Dorsolateral prefrontal cortex (tissue), 122 donors: ENCODE measurements at places on chromosomes 7 and 10.

- DNase-seq, result no peak
Observed at GRCh38 chr7:81669476-81670105, 100.3 kb downstream of the HGF start.

- peak; percentile 82 for DNase-seq
Observed at GRCh38 chr10:126663328-126663727, 7.2 kb downstream of the C10orf90 start.

GRCh38 chr7:118195837-118196474, 12.0 kb downstream of the LSM8 start:
- no peak for DNase-seq

DNA sequence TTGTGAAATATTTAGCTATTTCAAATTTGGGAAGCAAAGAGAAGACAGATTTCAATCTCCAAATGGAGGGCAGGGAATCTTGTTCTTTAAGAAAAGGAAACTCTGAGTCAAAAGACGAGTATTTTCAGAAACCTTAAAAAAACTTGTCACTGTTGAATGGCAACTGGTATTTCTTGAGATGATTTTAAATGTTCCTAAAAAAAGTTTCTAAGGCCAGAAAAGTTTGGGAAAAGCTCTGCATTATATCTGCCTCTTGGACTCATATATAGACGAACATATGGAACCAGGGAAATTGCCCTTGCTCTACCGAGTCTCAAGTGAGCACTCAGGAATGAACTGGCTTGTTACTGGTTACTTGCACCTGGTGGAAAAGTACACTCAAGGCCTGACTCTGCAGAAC, 69.5 kb downstream of the ADAM22 start:
- no peak for DNase-seq

DNA sequence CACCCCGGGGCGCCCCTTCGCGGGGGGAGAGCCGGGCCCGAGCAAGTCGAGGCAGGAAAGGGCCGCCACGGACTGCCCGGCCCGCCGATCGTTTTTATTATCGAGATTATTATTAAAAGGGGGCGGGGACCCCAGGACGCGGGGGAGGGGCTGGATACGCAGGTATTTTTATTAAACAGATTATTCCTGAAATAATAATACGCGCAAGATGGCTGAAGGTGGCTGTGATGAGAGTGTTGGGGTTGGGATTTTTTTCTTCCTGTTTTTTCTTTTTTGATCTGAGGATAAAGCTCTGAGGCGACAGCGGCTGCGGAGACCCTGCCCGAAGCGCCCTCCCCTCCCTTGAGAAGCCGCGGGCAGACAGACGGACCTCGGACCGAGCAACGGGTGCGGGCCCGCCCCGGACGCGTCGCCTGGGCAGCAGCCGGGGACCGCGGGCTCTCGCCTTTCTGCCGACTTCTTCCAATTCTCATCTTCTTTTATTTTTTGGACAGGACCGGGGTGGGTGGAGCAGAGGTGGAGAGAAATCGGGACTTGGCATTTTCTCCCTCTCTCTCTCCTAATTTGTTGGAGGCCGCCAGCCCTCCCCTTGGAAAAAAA, 1.4 kb upstream of the TRIM8 start:
- DNase-seq, result no peak

DNA sequence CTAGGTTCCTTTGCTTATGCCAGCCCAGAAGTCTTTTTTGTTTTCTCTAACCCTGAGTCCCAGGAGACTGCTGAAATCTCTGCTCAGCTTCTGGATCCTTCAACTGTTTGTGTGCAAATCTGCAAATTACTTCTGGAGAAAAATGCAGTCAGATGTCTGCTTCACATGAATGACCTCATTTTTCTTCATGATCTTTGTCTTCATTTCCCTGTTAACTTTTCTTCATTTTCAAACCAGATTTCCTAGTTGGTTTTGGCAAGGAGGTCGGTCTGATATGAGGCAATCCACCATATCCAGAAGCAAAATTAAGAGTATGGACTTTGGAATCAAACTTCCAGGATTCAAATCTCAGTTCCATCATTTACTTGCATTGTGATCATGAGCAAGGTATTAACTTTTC, 66.8 kb downstream of the ZNF503 start:
- DNase-seq, result no peak

GRCh38 chr7:2781636-2782035, 62.5 kb downstream of the GNA12 start:
- DNase-seq, result no peak

GRCh38 chr7:36787933-36788378, 63.7 kb upstream of the AOAH start:
- no peak for DNase-seq

GRCh38 chr7:3753868-3754267, 452.8 kb downstream of the SDK1 start:
- DNase-seq, result no peak

DNA sequence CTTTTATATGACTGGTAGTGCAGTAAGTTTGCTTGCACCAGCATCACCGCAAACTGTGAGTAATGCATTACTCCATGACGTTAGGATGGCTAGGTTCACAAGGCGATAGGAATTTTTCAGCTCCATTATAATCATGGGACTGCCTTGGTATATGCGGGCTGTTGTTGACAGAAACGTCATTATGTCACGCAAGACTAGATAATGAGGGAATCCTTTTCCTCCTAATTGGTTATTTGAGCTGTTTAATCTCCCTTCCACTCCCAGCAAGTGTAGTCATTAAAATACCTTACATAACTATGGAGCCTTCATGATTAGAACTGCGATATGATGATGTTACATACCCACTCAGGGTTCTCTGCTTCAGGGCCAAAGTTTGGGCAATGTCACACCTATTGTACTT, 17.3 kb downstream of the KLLN start:
- no peak for DNase-seq

- peak; percentile 78 for DNase-seq
Observed at GRCh38 chr10:126062131-126063032, 166.0 kb downstream of the FANK1 start.

DNA sequence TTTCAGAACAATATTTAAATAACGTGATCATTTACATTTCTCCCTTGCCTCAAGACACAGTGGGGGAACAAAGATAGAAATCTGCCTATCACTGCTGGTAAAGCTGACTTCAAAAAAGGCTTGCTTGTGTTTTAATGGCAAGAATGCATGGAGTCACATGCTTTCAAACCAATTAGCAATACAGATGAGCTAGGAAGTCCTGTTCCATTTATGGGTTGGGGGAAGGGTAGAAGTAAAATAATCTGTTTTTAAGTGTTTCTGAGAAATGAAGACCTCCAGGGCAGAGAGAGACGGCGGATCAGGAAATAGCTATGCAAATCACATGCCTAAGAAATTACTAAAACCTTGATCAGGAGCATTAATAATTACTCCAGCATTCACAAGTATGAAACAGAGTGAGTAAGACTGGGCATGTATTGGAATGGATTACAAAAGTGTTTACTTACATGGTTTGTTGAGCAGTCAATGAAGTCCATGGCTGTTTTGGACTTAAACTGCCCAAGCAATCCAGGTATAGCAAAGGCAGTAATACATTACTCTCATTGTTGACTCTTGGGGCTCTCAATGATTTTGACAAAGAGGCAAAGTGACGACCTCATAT, 142.0 kb downstream of the ARID5B start:
- no peak for DNase-seq

DNA sequence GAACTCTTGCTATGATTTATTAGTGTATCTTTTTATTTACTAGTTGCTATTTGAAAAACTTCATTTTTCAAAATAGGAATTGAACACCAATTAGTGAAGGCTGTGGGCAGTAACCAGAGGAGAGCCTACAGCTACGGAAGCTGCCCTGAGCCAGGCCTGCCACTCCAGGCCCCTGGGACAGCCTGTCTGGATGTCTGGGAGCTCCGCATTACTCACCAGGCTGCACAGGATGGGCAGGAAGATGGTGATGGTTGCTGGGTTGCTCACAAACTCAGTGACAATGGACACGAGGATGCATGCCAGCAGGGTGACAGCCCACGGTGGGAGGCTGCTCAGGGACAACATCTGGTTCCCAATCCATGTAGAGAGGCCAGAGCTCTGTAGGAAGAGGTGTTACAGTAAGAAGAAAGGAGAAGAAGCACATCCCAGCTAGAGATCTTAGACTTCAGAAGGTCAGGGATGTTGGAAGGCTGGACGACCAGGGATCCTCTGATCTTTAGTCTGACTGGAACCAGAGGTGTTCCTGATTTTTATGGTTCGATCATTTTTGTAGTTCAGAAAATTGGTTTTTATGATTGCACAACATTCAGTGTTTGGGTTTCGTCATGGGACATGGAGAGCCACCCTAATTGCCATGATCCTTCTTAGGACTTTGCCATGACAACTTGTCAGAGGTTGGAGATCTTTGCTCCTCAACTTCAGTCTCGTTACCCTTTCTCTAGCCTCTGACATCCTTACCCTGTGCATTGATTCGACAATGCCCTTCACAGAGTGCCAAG, 23.2 kb downstream of the STMP1 start:
- DNase-seq, result no peak

DNA sequence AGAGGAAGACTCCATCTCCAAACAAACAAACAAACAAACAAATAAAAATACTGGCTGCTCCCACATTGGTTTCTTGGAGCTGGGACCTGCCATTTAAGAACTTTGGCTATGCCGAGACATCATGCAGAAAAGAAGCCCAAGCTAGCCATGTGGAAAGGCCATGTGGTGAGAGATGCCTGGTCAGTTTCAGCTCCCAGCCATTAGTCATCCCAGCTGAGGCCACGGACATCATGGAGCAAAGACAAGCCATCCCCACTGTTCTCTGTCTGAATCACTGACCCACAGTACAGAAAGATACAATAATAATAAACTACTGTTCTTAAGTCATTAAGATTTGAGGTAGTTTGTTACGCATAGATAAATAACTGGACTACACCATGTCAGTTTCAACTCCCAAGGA, 70.0 kb upstream of the PCBD1 start:
- no peak for DNase-seq

- DNase-seq, result no peak
Observed at GRCh38 chr10:80571352-80571751, 33.6 kb downstream of the SH2D4B start.

DNA sequence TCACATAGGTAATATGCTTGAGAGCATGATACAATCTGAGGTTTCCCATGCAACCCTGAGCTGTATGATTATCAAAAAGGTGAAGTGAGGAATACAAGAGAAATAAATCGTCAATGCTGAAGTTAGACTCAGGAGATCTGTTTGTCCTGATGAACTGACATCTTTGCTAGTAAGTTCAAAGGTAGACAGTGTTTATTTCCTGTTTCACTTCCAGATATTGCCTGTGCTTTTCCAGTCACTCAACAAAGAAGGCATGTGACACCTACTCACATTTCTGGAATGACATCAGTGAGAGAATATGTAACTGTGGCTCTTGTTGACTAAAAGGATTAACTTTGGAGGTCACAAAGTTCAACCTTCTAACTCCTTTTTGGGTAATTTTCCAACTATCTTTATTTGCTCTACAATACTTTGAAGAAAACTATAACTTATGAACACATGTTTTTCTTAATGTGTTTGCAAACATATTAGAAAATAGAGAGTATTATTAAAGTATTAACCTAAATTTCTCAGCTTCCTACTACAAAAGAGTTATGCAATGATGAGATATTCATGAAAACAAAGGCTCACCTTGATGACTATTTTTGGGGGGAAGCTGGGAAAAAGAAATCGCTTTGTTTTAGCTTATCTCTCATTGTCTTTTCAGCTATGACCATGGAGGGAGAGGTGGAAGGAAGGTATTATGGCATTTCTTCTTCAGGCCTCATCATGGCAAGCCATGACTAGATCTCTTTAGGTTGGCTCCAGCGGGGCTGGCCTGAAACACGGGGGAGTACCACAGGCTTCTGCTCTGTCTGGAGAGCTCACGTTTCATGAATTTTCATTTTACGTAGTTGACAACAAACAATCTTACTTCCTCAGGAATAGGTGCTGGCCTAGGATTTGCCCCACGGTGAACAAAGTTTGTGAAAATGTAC, 214.7 kb upstream of the SLC26A5 start:
- DNase-seq, result no peak

DNA sequence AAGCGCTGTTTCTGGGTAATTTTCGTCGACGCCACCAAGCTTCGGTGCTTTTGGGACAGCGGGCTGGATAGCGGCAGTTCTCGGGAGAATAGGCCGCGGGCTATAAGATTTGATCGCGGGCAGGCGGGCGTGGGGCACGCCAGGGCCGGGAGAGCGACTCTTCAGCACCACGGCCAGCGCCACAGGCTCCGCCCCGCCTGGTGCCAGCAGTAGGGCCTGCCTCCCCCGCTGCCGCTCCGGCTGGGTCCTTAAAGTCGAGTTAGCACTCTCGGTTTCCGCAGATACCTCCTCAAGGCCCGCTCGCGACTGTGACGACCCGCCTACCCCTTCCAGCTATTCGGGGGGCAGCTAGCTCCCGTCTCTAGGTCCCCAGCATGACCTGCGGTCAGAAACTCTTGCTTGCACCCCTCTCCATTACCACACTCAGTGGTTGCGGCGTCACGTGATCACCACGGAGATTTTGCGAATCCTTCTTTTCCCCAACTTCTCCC, 9.4 kb downstream of the NXPH1 start:
- peak; percentile 48 for DNase-seq

GRCh38 chr10:110852947-110853346, 18.8 kb upstream of the PDCD4 start:
- no peak for DNase-seq

DNA sequence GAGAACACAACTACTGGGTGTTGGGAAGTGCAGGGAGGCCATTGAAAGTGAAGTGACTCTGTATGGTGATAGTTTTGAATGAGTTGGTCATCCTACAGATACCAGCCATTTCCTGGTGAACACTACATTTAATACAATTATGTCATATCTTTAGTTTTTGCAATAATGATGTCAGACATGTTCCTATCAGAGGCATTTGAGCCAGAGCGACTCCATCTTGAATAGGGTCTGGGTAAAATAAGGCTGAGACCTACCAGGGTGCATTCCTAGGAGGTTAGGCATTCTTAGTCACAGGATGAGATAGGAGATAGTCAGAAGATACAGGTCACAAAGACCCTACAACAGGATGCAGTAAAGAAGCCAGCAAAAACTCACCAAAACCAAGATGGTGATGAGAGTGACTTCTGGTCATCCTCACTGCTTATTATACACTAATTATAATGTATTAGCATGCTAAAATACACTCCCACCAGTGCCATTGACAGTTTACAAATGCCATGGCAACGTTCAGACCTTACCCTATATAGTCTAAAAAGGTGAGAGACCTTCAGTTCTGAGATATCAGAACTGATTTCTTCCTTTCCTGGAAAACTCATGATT, 28.2 kb downstream of the ADK start:
- DNase-seq, result no peak

GRCh38 chr7:3399858-3400257, 98.8 kb downstream of the SDK1 start:
- DNase-seq, result no peak
